SJSA1 (cell line): ENCODE measurements at places on chromosomes 3 and 15. TPM values are rescaled to one million over a fixed set of nuclear protein-coding genes. Genes with fewer than 3 reads are reported as not detected.

DNA sequence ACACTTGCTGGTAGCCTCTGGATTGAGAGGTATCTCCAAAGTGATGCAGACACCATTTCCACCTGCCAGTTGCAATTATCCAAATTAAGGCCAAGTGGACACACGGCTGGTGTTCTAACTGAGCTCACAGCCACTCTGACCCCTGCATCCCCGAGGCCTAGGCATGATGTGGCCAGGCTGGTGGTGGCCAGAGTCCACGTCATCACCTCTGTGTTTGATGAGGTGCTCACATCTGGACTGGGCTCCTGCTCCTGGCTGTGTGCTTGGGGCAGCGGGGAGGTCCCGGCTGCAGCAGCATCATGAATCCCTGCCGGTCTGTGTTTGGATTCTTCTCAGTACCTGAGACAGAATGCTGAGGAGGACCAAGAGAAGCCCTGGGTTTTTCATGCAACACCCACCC lies 4.9 kb downstream of the OXTR start:
- DNase-seq, result no peak

DNA sequence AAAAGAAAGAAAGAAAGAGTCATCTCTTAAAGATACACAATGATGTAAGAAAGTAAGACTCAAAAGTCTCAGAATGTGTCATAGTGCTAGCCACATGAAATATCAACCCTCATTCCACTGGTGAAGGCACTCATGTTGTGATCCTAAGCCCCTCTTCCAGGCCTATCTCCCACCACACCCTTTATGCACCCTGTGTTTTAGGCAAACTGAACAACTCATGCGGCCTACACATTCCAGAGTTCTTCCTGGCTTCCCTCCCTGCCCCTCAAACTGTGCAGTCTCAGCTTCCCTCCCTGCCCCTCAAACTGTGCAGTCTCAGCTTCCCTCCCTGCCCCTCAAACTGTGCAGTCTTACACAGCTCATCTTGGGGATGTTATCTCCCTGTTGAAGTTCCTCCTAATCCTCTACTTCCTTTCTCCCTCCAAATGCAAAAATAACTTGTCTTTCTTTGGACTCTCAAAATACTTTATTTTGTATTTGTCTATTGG lies 69.0 kb upstream of the FNDC3B start:
- no peak for DNase-seq

DNA sequence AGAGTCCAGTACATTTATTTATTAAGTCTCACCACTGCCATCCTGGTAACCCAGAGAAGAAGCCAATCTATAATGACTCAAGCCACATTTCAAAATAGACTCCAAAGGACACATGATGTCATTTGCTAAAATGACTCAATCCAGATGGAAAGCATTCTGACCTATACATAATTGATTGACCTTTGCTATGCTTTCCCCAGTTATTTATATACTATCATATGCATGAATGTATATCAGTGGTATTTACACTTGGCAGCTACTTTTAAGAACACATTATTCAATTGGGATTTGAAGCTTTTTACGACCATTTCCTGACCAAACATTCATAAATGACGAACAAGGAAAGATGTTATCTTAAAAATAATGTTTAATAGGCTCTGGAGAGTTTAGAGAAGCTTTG lies 297.2 kb downstream of the FHIT start:
- DNase-seq, result no peak

Gene MESP1
- total RNA-seq, result 0.26 TPM in 1 of 2 replicates, not detected in the other

Gene LMCD1
- 6.0 and 15.6 TPM in 2 replicates for total RNA-seq
